Activated CD8-positive, alpha-beta T cell treated with anti-CD3 and anti-CD28 coated beads for 36 hours (primary cell): ENCODE measurements at places on chromosomes 2 and 18. TPM values are rescaled to one million over a fixed set of nuclear protein-coding genes. Genes with fewer than 3 reads are reported as not detected.

CCDC68 gene
- total RNA-seq, result not detected

PRSS56 gene
- not detected for total RNA-seq

STARD6 gene
- not detected for total RNA-seq

ELOA2 gene
- not detected for total RNA-seq

CRYGD gene
- not detected for total RNA-seq

ATP6V1B1 gene
- not detected for total RNA-seq

KLHL30 gene
- not detected for total RNA-seq

SCG2 gene
- not detected for total RNA-seq

NRP2 gene
- total RNA-seq, result 1.6 TPM

RPE gene
- total RNA-seq, result 55.9 TPM

NCOA1 gene
- total RNA-seq, result 17.1 TPM

THSD7B gene
- not detected for total RNA-seq

FKBP1B gene
- 1.3 TPM for total RNA-seq

IL1R1 gene
- total RNA-seq, result 0.68 TPM

NYAP2 gene
- not detected for total RNA-seq

SLC9A4 gene
- total RNA-seq, result 0.07 TPM

SCN7A gene
- not detected for total RNA-seq

VIL1 gene
- total RNA-seq, result not detected

INPP5D gene
- 38.6 TPM for total RNA-seq

PPP1R7 gene
- 82.9 TPM for total RNA-seq

IL36G gene
- not detected for total RNA-seq

LDAH gene
- 26.2 TPM for total RNA-seq

RNMT gene
- total RNA-seq, result 84.4 TPM

PAX3 gene
- not detected for total RNA-seq

HOXD12 gene
- total RNA-seq, result not detected

IL1RL2 gene
- not detected for total RNA-seq

PDE1A gene
- not detected for total RNA-seq

FBXO15 gene
- total RNA-seq, result 2.1 TPM

VWA3B gene
- total RNA-seq, result not detected

HOXD13 gene
- not detected for total RNA-seq

EVA1A gene
- total RNA-seq, result not detected

ITPRIPL1 gene
- 28.2 TPM for total RNA-seq

LHCGR gene
- total RNA-seq, result not detected

HMSD gene
- total RNA-seq, result 1.4 TPM

TMEFF2 gene
- not detected for total RNA-seq

CDH2 gene
- 0.18 TPM for total RNA-seq

DPP4 gene
- 26.4 TPM for total RNA-seq

C2orf74 gene
- total RNA-seq, result 13.3 TPM

CTAGE1 gene
- not detected for total RNA-seq

AQP12A gene
- not detected for total RNA-seq

POTEI gene
- not detected for total RNA-seq

INHA gene
- total RNA-seq, result not detected

FEV gene
- not detected for total RNA-seq
